Left ventricle myocardium superior (tissue), 1 donor: ENCODE measurements at places on chromosomes 13 and 19. TPM values are rescaled to one million over a fixed set of nuclear protein-coding genes. Genes with fewer than 3 reads are reported as not detected.
A peak's percentile ranks its signal among the peaks of the same experiment; 100 is the strongest.

Gene CDC42EP5
- 11.0 TPM for total RNA-seq

Gene IL12RB1
- total RNA-seq = 0.94 TPM

GRCh38 chr19:32172566-32173160 lies 172.7 kb upstream of the ZNF507 start:
- DNase-seq = no peak

DNA sequence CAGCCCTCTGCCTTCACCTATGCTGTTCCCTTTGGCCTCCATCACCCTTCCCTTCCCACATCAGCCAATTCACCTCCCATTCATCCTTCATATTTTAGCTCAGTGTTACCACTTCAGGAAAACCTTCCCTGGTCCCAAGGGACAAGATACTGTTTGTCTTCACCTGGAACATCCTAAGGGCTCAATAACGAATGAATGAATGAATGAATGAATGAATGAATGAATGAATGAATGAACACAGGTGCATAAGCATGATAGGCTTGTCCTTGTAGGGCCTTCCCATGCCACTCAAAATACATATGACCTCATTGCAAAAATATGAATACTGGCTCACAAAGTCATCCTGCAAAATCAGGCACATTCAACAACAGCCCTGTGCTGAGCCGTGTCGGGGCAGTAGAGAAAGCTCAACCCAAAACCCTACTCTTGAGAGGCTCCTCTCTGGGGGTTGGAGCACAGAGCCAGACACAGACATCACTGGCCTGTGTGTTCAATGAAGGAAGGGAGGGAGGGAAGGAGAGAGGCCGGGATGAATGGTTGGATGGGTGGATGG lies 33.7 kb upstream of the TPM4 start:
- no peak for DNase-seq

DNA sequence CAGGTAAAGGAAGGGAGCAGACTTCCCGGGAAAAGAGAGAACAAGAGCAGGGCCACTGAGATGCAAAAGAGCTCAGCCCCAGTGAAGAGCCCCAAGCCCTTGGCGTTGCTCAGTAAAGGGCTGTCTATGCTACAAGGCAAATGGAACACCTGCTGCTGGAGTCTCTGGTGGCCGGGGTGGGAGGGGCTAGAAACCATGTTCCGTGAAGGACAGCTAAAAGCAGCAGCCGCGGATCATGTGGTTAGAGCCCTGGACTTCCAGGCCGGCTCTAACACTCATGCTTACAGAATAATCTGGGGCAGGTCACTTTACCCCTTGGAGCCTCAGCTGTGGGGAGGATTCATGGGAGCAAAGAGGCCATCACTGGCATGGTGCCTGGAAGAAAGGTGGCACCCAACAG lies 17.8 kb downstream of the POU2F2 start:
- no peak for DNase-seq

DNA sequence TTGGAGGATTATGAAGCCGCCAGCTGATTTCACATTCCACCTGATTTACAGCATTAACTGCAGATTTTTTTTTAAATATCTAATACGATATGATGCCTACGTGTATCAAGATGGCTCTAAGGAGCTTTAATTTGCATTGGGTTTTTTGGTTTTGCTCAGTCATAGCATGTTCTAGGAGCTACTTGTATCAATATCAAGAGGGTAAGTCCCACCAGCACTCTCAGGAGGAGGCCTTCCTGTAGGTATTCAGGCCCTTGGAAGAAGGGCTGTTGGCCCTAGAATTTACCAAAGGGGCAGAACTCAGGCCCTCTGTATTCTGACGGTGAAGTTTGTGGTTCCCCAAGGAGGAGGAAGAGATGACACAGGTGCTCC lies 97.2 kb upstream of the IPO5 start:
- no peak for DNase-seq

DNA sequence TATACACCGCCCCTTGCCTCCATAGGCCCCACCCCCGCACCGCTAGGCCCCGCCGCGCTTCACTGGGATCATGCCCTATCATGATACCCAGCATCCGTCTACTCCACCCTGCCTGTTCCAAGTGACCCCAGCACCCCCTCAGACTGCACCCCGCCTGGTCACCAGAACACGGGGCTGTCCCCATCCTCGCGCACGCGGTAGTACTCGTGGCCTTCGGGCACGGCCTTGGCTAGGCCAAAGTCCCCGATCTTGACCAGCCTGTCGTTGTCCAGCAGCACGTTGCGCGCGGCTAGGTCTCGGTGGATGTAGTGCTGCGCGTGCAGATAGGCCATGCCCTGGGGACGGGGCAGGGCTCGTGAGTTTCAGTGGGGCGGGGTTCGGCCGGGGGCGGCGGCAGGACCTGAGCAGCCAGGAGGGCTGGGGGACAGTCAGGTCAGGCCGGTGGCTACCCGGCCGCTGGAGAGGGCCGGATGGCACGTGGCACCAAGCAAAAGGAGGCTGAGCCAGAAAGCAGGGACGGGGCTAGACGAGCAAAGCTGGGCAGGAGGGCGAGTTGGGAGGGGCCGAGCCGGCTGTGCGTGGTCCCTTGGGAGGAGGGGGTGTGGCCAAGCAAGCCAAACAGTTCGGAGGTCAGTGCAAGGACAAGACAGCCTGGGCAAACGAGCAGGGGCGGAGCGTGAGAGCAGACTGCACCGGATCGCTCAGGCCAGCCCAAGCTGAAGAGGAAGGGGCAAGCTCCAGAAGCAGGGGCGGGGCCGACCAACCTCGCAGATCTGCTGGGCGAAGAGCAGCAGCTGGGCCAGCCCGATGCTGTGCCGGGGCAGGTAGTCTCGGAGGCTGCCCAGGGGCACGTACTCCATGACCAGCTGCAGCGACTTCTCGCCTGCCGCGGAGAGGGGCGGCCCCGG lies 13.6 kb upstream of the ICAM3 start:
- DNase-seq = peak; percentile 87
